Breast epithelium (tissue), 4 donors: ENCODE measurements at places on chromosomes 3 and 15. TPM values are rescaled to one million over a fixed set of nuclear protein-coding genes. Genes with fewer than 3 reads are reported as not detected.
A peak's percentile ranks its signal among the peaks of the same experiment; 100 is the strongest.

- H3K27ac ChIP-seq, result no peak overlapping the region
- no peaks in the 10 kb centered on the region for H3K4me1 ChIP-seq
Measured at GRCh38 chr3:96039632-96040031, 774.8 kb upstream of the EPHA6 start.

- peaks cover 8% of the 10 kb centered on the region for H3K4me1 ChIP-seq
- no peak overlapping the region for H3K4me3 ChIP-seq
- H3K27me3 ChIP-seq, result no peaks in the 10 kb centered on the region
- DNase-seq, result peak; percentile 27
- no peaks in the 10 kb centered on the region for H3K36me3 ChIP-seq
- peak overlapping the region; percentile 30 for H3K27ac ChIP-seq
Measured at GRCh38 chr3:189458528-189458927, 172.7 kb upstream of the TP63 start.

DNA sequence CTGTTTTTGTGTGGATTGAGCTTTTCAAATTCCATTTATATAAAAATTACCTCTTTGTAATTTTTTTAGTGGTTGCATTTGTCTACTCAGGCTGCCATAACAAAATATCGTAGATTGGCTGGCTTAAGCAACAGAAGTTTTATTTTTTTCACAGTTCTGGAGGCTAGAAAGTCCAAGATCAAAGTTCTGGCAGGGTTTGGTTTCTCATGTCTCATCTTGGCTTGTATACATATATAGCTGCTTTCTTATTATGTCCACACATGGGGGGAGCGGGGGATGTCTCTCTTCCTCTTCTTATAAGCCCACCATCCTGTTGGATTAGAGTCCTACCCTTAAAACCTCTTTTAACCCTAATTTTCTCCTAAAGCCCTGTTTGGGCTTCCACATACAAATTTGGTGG, 28.5 kb downstream of the MGA start:
- H3K27ac ChIP-seq, result no peak overlapping the region
- H3K36me3 ChIP-seq, result no peaks in the 10 kb centered on the region
- H3K27me3 ChIP-seq, result no peaks in the 10 kb centered on the region
- no peak overlapping the region for H3K4me3 ChIP-seq

The FRMD5 gene
- total RNA-seq, result 1.6 TPM

DNA sequence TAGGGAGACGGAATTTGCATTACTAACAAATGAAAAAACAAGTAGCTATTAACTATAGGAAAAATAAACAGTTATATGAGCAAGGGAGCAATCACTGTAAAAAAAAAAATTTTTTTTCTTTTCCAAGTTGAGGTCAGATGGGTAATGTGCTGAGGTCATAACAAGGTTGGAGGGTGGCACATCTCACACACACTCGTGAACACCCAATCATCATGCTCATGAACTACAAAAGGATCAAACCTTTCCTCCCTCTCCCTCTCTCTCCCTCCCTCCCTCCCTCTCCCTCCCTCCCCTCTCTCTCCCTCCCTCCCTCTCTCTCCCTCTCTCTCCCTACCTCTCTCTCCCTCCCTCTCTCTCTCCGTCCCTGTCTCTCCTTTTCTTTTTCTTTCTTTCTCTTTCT, 97.9 kb upstream of the CGNL1 start:
- H3K27me3 ChIP-seq, result no peaks in the 10 kb centered on the region
- no peak overlapping the region for H3K4me3 ChIP-seq
- H3K36me3 ChIP-seq, result no peaks in the 10 kb centered on the region
- no peaks in the 10 kb centered on the region for H3K4me1 ChIP-seq
- no peak for DNase-seq
- no peak overlapping the region for H3K27ac ChIP-seq
